ENCODE measurements at places on chromosomes 7 and 10.

GRCh38 chr10:130817046-130817624 lies 494.4 kb downstream of the TCERG1L start:
- no peak for DNase-seq

DNA sequence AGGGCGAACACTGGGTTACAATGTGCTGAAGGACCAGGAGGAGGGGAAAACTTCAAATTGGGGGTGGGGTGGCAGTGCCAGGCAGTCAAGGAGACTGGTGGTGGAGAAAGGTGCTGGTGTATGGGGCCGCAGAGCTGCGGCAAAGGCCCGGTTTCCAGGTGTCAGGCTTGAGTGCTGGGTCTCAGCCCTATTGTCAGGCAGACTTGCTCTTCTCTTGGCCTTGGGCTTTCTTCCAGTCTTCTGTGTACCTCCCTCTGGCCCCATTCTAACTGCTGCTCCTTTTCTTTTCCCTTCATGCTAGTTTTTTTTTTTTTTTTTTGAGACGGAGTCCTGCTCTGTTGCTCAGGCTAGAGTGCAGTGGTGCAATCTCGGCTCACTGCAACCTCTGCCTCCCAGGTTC lies 51.0 kb downstream of the POLR3A start:
- DNase-seq, result no peak

- no peak for DNase-seq
Measured at GRCh38 chr7:2820508-2820934, 23.6 kb downstream of the GNA12 start.

DNA sequence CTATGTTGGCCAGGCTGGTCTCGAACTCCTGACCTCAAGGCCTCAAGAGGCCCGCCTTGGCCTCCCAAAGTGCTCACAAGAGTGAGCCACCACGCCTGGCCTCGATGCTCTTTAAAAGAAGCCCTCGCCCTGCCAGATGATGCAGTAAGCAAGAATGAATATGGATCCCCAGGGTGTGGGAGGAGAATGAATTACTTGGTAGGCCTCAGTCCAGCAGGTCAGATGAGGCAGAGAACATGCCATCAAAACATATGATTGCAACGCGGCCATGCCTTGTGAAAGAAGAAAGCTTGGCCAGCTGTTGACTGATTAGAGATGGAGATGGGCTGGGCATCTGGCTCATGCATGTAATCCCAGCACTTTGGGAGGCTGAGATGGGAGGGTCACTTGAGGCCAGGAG lies 68.7 kb downstream of the CAMK1D start:
- DNase-seq, result no peak

DNA sequence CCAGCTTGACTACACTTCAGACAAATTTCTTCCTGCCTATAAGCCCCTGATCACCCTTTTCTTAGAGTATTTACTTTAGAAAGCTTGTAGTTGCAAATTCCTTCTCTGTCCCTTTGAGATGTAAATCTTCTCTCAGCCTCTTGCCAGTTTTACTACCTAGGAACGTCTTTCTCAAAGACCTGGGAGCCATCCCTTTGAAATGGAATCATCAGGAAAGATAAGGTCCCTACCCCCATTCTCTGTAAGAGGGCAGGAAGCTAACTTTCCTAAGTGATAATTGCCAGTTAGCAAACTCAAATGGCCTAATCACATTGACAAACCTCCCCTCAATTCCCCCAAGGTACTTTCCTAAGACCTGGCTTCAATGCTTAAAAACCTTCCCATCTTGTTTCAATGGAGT lies 304.5 kb downstream of the MDFIC start:
- DNase-seq, result no peak
